ENCODE measurements at places on chromosomes 11 and 22.

- DNase-seq, result no peak
Measured at GRCh38 chr22:27133681-27134314, 476.4 kb downstream of the MIAT start.

DNA sequence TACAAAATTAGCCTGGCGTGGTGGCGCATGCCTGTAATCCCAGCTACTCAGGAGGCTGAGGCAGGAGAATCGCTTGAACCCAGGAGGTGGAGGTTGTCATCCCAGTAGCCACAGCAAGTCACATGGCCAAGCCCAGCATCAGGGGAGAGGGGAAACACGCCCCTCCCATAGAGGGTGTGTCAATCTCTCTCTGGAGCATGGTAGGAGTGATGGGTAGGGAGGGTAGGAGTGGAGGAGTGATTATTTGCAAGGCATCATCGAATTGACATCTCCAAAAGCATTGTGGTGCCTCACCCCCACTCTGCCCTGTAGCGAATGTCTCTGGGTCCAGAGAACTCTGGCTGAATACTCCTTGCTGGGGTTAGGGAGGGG, 6.1 kb upstream of the SSTR3 start:
- no peak for DNase-seq

- DNase-seq, result peak; percentile 73
Measured at GRCh38 chr11:63888170-63889086, 28.5 kb downstream of the RCOR2 start.

GRCh38 chr22:43624144-43624998, 187.7 kb downstream of the EFCAB6 start:
- no peak for DNase-seq

DNA sequence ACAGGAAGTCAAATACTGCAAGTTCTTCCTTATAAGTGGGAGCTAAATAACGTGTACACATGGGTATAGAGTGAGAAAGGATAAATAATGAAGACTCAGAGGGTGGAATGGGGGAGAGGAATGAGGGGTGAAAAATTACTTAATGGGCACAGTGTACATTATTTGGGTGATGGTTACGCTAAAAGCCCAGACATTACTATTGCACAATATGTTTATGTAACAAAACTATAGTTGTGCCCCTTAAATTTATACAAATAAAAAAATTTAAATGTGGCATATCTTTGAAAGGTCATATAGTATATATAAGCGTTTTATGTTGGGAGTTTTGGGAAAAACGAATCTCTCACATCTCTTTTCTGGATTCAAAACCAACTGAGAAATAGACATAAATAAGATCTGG, 96.1 kb downstream of the KIF18A start:
- no peak for DNase-seq

- DNase-seq, result no peak
Measured at GRCh38 chr11:3879967-3880542, 24.6 kb downstream of the STIM1 start.

DNA sequence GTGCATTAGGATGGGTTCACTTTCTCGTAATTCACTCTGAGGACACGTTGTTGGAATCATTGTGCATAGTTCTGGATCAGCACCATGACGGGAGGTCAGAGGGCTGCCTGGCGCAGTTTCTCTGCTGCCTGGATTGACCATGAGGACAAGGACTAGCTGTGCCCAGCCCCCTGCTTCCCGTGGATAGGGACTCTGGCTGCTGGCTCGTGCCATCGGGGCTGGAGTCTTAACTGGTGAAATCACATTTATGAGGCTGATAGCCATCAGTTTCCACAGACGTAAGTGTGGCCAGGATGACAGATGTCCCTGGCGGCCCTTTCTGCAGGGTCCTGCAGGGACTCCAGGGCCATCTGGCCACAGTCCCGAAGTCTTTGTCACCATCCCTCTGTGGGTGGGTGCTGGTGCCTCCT, 24.1 kb upstream of the GRAMD4 start:
- DNase-seq, result no peak

- no peak for DNase-seq
Measured at GRCh38 chr22:47884775-47885174, 1122.3 kb downstream of the TBC1D22A start.

- DNase-seq, result no peak
Measured at GRCh38 chr11:134905928-134906327, 493.9 kb upstream of the B3GAT1 start.

DNA sequence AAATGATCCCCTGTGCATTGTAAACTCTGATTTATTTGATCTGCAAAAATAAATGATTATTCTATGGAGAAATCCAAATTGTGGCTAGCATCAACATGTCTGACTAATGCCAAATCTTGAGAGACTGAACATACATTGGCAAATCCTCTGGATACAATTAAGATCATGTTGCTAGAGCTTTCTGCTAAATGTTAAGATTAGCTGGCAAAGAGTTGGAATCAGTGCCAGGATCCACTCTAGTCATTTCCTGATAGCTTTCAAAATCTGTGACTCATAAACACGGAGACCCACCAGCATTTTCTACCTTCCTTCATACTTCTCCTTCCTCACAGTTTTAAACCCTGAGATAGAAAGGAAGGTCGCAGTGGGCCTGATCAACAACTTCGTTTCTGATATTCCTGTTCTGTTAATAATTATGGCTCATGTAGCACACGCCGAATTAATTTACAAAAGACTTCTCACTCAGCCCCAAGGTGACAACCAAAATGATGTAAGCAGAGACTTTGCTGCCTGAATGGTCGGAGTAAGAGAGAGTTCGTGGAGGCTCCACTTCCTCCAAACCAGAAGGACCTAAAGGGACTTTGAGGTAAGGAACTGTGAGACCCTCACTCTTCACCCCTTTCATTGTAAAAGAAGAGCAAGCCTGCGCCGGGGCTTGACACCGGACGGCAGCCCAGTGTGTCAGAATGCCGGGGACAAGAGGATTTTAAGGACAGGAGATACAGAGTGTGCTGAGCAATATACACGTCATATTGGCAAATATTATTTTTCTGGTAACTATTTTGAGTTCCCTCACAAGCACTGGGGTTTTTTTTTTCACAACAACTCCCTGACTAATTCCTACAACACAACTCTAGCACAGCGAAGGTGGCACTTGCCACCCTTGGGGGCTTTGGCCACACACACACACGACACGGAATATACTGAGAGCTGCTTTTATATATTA, 42.0 kb downstream of the SERPINH1 start:
- DNase-seq, result peak; percentile 5

- no peak for DNase-seq
Measured at GRCh38 chr11:67691149-67691548, 16.7 kb upstream of the ALDH3B2 start.

GRCh38 chr11:35750981-35751663, 88.5 kb downstream of the TRIM44 start:
- DNase-seq, result no peak

GRCh38 chr22:37320726-37321677, 38.7 kb downstream of the CYTH4 start:
- DNase-seq, result no peak

DNA sequence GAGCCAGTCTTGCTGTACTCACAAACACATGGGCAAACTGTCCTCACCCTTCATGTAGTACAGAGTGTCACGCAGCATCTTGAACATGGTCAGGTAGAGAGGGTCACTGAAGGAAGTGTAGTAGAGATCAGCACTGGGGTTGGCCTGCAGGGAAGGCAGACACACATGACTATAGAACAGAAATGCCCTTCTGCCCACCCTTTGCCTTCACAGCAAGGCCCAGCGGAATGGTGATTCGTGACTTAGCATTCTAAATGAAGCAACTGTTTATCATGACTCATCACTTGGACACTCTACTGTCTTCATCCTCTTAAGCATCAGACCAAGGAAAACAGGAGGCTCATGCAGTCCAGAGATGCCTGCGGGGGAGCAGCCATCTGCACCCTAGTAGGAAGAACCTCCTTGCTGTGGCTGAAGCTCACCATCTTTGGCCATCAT, 33.4 kb downstream of the SERPIND1 start:
- no peak for DNase-seq

GRCh38 chr11:86066657-86067008, 2.3 kb downstream of the PICALM start:
- DNase-seq, result no peak

- no peak for DNase-seq
Measured at GRCh38 chr11:95371153-95371552, 140.2 kb upstream of the SESN3 start.

GRCh38 chr11:35262735-35263134, 123.8 kb downstream of the CD44 start:
- DNase-seq, result no peak

DNA sequence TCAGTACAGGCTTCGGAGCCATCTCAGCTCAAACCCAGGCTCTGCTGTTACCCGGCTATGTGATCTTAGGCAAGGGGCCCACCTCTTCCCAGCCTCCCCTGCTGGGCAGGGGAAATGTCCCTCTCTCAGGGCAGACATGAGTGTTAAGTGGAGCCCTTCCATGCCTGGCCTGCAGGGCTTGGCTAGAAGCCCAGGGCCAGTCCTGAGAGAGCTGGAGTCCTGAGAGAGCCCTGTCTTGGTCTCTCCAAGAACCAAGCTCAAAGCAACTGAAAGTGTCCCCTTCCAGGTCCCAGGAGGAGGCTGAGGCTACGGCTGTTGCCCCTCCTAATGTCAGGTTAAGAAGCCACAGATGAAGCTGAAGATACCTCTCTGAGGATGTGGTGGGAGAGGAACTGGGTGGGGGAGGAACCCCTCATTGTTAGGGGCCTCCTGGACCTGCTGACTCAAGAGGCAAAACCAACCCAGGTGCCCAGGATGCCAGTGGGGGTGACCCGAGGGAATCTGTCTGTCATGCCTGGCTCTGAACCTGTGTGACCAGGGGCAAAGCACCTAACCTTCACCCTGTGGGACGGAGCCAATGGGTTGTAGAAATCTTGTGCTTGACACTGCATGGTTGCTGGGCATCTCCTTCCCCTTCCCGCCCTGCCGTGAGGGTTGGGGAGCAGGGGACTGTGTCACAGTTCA, 4.2 kb downstream of the ZP1 start:
- no peak for DNase-seq

DNA sequence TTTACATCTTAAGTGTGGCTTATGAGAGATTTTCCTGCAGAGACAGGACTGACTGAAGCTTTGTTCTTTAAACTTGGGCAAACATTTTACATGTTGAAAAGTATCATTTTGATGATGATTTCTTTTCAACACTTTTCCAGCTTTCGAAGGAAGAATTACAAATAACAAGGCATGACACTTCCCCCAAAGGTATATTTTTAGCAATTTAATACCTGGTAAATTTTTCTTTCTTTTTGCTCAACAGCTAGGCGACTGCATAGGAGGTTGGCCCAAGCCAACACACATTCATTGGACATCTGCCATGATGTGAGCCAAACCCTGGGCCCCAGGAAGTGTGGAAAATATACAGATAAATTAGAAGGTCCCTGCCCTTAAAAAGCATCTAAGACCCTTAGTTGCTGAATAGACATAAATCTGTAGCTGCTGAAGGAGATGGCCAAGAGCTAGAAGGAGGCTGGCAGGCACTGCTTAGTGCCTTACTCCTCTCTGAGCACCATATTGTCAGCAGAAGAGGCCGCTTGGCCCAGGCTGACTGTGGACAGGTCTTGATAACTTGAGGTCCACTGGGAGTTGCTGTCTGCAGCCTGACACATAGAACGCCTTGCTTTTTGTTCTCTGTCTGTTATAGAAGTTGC, 53.3 kb upstream of the CD44 start:
- DNase-seq, result no peak

GRCh38 chr11:74735365-74735928, 4.2 kb upstream of the CHRDL2 start:
- no peak for DNase-seq

DNA sequence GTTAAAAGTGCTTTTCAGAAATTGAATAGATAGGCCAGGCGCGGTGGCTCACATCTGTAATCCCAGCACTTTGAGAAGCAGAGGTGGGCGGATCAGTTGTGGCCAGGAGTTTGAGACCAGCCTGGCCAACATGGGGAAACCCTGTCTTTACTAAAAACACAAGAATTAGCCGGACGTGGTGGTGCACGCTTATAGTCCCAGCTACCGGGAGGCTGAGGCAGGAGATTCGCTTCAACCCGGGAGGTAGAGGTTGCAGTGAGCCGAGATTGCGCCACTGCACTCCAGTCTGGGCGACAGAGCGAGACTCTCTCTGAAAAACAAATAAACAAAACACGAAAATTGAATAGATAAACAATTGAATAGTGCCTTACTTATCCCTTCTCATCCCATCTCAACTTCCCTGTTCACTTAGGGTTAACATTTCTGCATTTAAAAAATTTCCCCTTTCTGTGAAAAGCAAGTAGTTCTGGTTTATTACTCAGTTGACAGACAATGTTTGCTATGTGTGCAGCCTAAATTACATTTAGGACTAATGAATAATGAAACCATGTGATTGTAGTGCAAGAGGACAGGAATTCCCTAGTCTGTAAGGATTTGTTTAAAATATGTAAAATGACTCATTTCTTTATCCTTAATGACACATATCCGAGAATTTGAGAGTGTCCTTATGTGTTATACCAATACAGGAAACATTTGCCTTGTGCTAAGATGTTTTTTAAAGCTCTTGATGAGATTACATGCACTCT, 6.0 kb downstream of the RNF169 start:
- DNase-seq, result peak; percentile 75

DNA sequence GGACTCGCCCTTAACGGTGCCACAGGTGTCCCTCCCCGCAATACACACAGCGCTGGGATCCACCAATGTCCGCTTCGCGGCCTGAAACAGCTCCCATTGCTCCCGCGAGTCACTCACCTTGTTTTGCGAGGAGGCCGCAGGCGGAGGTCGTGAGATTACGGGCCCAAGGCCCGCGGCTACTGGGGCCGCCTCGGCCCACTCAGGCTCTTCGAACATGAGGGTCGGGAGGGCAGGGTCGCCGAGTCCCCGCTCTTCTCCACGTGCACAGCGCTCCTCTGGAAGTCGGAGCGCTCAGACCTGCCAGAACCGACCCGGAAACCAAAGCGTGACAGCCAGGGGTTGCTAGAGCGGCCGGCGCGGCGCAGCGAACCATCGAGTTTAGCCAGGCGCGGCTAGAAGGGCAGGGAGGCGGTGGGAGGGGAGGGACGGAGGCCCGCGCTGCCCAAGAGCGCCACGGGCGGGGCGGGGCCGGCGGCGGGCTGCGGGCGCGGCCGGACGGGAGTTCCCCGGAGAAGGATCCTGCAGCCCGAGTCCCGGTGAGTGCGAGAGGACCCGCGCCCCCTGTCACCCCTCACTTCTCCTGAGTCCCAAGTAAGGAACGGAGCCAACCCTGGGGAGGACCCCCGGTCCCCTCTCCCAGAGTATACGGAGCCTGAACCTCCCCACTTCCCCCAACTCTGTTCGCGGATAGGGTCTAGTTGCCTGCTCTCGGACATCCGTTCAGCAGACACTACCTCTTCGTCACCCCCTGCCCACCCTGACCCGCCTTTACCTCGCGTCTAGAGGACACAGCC, at the start of the genes ILK and RRP8:
Gene ILK, plus strand, starts transcription at position 488 of the 794 bp plus-strand sequence. CDS start 498 bp downstream, outside the sequence.
Gene RRP8, minus strand, starts transcription at position 330 of the 794 bp plus-strand sequence. Its CDS starts 114 bp downstream, at position 216.
- DNase-seq, result peak; percentile 44

- DNase-seq, result no peak
Measured at GRCh38 chr11:45390407-45390806, 104.3 kb upstream of the SYT13 start.

GRCh38 chr11:13160346-13160745, 117.2 kb upstream of the BMAL1 start:
- DNase-seq, result peak; percentile 64
